ENCODE measurements at places on chromosomes 7 and 10.

DNA sequence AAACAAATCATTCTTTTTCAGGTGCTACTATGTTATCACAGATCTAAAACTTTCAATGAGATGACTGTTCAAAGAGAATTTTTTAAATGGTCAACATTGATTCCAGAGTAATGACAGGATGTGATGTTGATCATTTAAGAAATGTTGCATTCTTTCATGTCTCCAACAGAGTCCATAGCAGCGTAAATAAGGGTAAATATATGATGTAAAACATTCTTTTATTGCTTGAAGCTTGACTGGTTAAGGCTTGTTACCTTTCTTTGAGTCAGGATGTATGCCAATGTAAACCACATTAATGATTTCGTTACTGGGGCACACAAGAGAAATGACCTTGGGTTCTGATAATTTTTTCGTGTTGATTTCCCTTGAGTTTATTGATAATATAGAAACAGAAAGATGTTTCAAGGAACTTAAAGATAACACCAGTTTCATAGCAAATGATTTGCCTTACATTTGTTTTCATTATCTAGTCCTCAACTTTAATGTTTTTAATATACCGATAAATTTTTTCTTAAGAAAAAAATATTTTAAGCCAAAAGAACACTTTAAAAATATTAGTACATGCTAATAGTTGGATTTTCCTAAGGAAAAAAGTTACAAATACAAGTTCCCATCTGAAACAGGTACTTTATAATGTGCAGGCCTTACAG is 3.5 kb downstream of the STK17A start:
- DNase-seq: no peak

GRCh38 chr10:77036993-77037734 is 600.4 kb downstream of the KCNMA1 start:
- DNase-seq: no peak

DNA sequence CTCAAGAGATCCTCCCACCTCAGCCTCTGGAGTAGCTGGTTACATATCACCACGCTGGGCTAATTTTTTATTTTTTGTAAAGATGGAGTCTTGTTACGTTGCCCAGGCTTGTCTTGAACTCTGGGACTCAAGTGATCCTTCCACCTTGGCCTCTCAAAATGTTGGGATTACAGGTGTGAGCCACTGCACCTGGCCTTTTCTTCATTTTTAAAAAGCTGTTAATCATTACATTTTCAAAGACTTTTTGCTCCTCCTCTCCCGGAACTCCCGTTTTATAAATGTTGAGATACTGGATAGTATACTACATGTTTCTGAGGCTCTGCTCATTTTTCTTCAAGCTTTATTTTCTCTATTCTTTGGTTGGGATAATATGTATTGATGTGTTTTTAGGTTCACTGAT is 16.4 kb downstream of the AOAH start:
- no peak for DNase-seq

DNA sequence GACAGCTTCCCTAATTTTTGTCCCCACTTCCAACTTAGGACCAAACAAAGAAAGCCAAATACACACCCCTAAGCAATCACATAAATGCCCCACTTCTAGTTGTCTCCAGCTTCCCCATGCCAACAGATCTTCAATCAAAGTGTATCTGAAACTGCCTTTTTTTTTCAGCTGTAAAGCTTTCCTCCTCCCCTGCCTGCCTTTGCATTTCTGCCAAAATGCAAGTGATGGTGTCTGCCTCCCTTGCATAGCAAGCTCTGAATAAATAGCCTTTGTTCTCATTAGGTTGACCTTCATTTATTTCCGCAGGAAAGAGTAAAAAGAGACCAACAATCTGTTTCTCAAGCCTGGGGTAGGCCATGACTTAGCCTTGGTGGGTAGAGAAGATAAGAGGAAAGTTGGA is 459.4 kb downstream of the GPAM start:
- DNase-seq: no peak

GRCh38 chr10:77416311-77417135 is 221.1 kb downstream of the KCNMA1 start:
- no peak for DNase-seq

DNA sequence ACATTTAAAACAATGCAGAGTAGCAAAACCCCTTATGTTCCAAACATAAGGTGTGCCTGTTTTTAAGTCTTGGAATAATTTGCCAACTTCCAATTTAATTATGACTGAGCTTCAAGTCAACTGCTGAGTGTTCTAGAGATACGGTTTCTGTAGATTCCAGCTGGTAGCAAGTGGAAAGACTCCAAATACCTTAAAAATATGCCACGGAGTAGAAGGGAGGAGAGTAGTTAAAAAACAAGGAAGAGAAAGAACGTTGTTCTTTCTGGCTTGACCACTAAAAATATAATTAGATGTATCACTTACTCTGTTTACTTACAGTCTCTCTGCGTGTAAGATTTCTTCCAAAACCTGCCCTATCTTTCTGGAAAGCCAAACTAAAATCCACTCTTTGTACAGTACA is 24.5 kb upstream of the ABLIM1 start:
- DNase-seq: no peak

DNA sequence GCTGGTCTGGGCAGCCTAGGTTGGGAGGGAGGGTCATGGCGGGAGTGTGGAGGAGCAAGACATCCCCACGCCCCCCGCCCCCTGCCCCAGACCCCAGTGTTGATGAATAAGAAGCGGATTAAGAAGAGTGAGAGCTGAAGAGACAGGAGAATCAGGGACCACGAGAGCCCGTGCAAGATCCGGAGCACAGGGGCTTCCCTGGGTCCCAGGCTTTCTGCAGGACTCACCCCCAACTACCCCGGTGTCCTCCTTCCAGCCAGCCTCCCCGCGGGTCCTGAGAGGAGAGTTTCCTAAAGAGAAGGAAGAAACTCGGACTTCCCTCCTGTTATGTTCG is 20.1 kb downstream of the GHRHR start:
- DNase-seq: no peak

GRCh38 chr10:3226960-3227744 is 54.6 kb upstream of the PITRM1 start:
- no peak for DNase-seq

All from stimulated activated CD8-positive, alpha-beta memory T cell treated with anti-CD3 and anti-CD28 coated beads, Interleukin-12 subunit alpha, Interleukin-12 subunit beta, amount 100 ng/mL, for 1 hour (primary cell).